ENCODE measurements at places on chromosomes 2 and 18.

GRCh38 chr2:74097574-74097973 is 50.1 kb downstream of the BOLA3 start:
- no peak for DNase-seq

GRCh38 chr18:36141576-36141975 is 11.9 kb downstream of the ELP2 start:
- DNase-seq: no peak

GRCh38 chr2:121810959-121811853 is 55.8 kb downstream of the TSN start:
- DNase-seq: no peak

GRCh38 chr2:111981666-111982065 is 73.4 kb upstream of the TMEM87B start:
- no peak for DNase-seq

DNA sequence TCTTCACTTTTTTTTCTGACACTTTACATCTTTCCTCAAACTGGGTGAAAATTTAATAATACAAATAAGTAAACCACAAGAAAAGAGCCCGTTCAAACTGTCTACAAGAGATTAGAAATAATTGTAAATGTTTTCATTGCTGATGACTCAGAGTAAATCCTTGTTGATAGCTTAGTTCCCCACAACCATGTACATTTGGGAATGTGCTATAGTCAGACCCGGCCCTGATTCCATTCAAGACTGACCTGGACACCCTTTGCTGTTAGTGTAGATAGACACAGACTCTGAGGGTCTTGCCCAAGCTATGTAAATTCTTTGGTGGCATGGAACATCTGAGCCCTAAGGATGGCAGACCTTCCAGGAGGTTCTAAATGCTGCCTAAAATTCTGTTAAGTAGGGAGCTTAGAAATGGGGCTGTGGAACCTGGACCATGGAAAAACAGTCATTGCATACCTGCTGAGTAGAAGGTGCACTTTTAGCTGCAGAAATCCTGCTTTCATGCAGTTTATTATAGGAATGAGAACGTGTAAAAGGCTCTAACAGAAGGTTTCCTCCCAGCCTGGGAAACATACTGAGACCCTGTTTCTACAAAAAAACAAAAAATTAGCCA is 3.7 kb downstream of the MALT1 start:
- no peak for DNase-seq

All from activated CD8-positive, alpha-beta memory T cell treated with anti-CD3 and anti-CD28 coated beads for 48 hours (primary cell).